ENCODE measurements at places on chromosomes 3 and 15.

DNA sequence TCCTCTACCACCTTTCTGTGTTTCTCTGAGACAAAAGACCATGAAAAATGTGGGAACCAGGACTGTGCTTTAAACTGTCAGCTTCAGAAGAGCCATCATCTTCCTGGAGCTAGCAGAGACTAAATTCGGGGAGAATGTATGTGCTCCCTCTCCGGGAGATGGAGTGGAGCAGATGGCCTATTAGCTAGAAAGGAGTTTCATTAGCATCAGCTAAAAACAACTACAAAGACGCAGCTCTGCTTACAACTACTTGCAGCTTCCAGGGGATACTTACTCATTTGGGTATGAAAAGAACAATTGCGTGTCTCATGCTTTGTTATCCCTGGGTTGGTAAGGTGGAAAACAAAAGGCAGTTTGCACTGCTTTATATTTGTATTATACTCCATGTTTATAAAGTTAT is 159.6 kb downstream of the MFSD1 start:
- no peak for DNase-seq

DNA sequence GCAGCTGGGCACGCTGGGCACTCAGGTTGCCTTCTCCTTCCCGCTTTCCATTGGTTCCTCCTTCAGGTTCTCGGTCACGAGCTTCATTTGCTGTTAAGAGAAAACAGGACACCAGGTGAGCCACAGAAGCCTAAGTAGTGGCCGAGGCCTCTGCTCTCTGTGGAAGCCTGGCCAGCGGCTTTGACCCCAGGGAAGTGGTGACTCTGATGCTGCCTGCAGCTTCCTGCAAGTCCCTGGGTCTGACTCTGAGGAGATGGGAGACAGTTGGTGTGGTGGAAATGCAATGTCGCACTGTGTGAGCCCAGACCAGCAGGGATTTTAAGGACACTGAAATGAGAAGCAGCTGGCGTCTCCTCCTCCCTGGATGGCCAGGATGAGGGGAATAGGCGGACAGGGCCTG is 80.5 kb downstream of the SNRK start:
- DNase-seq: no peak

- no peak for DNase-seq
These were observed 418.7 kb upstream of the CNTN6 start for GRCh38 chr3:674116-674515.

GRCh38 chr3:97010881-97011657 is 196.7 kb downstream of the EPHA6 start:
- no peak for DNase-seq

Measured in CD4-positive, alpha-beta T cell treated with Interleukin-15 for 1 hour (primary cell).